Body of pancreas (tissue), 4 donors: ENCODE measurements at places on chromosomes 1 and 21. TPM values are rescaled to one million over a fixed set of nuclear protein-coding genes. Genes with fewer than 3 reads are reported as not detected.
A peak's percentile ranks its signal among the peaks of the same experiment; 100 is the strongest.

Gene CFH
- 12.2 TPM for total RNA-seq

Gene CHODL
- 4.9 TPM for total RNA-seq

Gene C1orf174
- 15.6 TPM for total RNA-seq

Gene INSRR
- under 0.01 TPM for total RNA-seq

Gene MRPS6
- 15.8 TPM for total RNA-seq

Gene KIF26B
- total RNA-seq = 4.6 TPM

Gene B3GALT5
- total RNA-seq = 4.9 TPM

DNA sequence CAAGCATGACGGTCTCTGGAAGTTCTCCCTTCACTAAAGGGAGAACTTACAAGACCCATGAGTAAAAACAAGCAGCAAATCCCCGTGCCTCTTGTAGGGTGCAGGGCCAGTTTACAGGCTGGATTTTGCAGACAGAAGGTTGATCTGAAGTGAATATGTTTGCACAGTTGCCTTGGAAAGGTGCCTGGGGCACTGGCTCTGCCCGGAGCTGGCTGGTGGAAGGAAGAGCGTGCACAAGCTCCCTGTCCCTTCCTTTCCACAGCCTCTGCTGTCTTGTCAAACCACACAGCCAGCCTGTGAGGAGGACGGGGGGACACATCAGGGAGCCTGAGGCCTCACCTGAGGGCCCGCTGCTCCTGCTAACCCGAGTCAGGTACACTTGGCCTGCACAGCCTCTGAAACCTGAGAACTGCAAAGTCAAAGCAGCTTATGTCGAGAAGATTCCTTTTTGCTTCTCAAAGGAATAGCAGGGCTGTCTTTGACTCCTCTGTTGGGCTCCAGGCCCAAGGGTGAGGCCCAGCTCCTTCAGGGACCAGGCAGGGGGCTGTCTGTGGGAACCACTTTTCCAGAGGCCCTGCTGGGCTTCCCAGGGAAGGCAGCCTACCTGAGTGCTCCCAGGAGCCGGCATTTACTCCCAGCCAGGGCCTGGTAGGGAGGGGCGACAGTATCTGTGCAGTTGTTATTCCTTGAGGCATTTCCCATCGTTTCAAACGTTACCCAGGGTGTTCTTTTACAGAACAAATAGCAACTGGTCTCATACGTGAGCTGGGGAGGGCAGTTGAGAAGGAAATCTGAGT is 251.5 kb downstream of the SIPA1L2 start:
- H3K4me3 ChIP-seq = no peak overlapping the region
- no peaks in the 10 kb centered on the region for H3K36me3 ChIP-seq
- DNase-seq = peak; percentile 56
- no peaks in the 10 kb centered on the region for H3K27me3 ChIP-seq
- peaks cover 18% of the 10 kb centered on the region for H3K4me1 ChIP-seq

- no peaks in the 10 kb centered on the region for H3K27me3 ChIP-seq
- H3K4me1 ChIP-seq = no peaks in the 10 kb centered on the region
- no peak overlapping the region for H3K4me3 ChIP-seq
- H3K27ac ChIP-seq = no peak overlapping the region
- no peaks in the 10 kb centered on the region for H3K36me3 ChIP-seq
Measured at GRCh38 chr1:186512698-186513457, 52.0 kb upstream of the PDC start.

DNA sequence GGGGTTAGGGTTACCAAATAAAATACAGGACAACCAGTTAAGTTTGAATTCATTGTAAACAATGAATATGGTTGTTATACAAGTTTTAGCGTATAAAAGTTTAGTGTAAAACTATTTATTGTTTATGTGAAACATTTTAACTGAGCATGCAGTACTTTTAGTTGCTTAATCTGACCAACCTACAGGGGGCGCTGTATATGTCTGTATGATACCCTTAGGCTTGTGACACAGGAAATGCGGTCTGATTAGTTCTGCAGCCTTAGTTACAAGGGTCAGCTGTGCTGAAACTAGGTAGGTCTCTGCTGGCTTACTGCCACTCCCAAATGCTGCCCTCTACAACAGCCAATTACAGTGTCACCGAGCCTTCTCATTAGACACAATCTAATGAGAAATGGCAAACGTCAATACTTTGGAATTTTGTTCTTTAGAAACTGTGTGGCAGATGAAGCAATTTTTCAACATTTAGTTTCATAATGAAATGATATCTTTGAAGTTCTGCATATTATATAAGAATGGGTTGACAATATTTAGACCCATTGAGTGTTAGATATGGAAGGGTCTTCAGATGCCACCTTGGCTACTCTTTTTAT is 56.2 kb downstream of the NTNG1 start:
- no peaks in the 10 kb centered on the region for H3K27me3 ChIP-seq
- DNase-seq = no peak
- no peak overlapping the region for H3K27ac ChIP-seq
- H3K36me3 ChIP-seq = no peaks in the 10 kb centered on the region
- H3K4me1 ChIP-seq = no peaks in the 10 kb centered on the region

GRCh38 chr1:202811296-202812175 is 782 bp downstream of the PCAT6 start:
- DNase-seq = peak; percentile 28
- no peaks in the 10 kb centered on the region for H3K36me3 ChIP-seq
- H3K27ac ChIP-seq = no peak overlapping the region
- H3K4me1 ChIP-seq = peaks cover 15% of the 10 kb centered on the region

GRCh38 chr21:45162115-45162514 is 87.7 kb downstream of the ADARB1 start:
- no peak overlapping the region for H3K4me3 ChIP-seq
- no peaks in the 10 kb centered on the region for H3K36me3 ChIP-seq
- no peaks in the 10 kb centered on the region for H3K27me3 ChIP-seq
- H3K27ac ChIP-seq = no peak overlapping the region
- H3K4me1 ChIP-seq = no peaks in the 10 kb centered on the region

DNA sequence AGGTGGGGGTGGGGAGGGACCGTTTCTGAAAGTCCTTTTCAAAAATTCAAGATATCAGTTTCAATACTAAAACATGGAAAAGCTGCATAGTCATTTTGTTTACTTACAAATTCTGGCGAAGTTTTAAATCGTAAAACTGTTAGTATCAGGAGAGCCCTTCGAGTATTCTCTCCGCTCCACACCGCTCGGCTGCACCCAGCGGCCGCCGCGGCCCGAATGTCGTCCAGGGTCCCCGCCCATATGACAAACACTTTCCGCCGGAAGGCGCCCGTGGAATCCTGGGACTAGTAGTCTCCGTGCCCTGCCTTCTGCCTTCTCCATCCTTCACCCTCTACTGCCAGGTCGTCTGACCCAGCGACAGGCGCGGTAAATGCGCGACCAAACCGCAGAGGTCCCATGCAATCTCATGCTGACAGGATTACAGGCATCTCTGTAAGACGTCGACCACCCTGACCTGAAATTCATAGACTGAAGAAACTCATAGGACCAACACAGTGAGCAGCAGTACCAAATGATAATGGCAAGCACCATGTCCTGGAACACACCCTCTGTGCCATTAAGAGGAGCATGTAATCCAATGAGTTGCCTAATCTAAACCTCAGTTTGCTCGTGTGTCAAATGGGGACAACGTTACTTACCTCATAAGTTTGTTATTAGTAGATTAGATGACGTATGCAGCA is at the start of gene TOR1AIP2:
Gene TOR1AIP2, minus strand, starts transcription at position 218 of the 680 bp plus-strand sequence. CDS start 25,138 bp downstream, outside the sequence.
- H3K36me3 ChIP-seq = no peaks in the 10 kb centered on the region
- H3K27ac ChIP-seq = peak within 1 kb of the TSS; percentile 71
- H3K4me3 ChIP-seq = peak within 1 kb of the TSS; percentile 45
- peaks cover 58% of the 10 kb centered on the region for H3K4me1 ChIP-seq
- DNase-seq = peak; percentile 89

- DNase-seq = peak; percentile 93
- H3K36me3 ChIP-seq = no peaks in the 10 kb centered on the region
- peaks cover 27% of the 10 kb centered on the region for H3K4me1 ChIP-seq
- peak within 1 kb of the TSS; percentile 33 for H3K27ac ChIP-seq
- H3K27me3 ChIP-seq = no peaks in the 10 kb centered on the region
Measured at GRCh38 chr1:25905680-25906643, at the start of gene STMN1. Gene STMN1 (minus strand): TSS chr1:25906419. CDS start chr1:25904676, 1,743 bp downstream.

DNA sequence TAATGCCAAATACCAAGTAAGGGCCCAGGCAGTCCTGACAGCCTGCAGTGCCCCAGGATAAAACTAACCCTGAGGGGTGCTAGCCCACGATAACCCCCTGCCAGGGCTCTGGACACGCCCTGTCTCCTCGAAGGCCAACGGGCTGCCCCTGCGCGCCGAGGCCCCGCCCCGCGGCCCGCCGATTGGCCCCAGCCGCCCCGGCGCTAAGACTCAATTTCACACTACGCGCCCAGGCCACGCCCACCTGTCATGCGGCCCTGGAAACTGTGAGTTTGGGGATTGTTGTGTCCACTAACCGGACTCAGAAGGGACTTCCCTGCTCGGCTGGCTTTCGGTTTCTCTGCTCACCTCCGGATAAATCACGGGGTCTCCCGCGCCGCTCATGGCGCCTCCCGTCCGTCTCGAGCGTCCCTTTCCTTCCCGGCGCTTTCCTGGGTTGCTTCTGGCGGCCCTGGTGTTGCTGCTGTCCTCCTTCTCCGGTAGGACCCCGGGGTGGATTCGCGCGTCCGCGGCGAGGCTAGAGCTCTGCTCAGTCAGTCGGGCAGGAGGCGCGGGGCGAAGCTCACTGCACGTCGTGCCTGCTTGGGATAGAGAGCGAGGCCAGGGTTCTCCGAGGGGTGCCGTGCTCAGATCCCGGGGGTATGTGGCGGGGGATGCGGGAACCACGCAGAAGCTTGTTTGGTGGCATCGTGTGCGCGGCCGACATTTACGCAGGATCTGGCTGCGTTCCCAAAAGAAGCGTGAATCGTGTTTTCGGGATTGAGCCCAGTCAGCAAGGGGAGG is at the start of gene CR1L:
Gene CR1L, plus strand, starts transcription at position 282 of the 783 bp plus-strand sequence. Its CDS starts 101 bp downstream, at position 383.
- peaks cover 24% of the 10 kb centered on the region for H3K4me1 ChIP-seq
- peak; percentile 89 for DNase-seq

DNA sequence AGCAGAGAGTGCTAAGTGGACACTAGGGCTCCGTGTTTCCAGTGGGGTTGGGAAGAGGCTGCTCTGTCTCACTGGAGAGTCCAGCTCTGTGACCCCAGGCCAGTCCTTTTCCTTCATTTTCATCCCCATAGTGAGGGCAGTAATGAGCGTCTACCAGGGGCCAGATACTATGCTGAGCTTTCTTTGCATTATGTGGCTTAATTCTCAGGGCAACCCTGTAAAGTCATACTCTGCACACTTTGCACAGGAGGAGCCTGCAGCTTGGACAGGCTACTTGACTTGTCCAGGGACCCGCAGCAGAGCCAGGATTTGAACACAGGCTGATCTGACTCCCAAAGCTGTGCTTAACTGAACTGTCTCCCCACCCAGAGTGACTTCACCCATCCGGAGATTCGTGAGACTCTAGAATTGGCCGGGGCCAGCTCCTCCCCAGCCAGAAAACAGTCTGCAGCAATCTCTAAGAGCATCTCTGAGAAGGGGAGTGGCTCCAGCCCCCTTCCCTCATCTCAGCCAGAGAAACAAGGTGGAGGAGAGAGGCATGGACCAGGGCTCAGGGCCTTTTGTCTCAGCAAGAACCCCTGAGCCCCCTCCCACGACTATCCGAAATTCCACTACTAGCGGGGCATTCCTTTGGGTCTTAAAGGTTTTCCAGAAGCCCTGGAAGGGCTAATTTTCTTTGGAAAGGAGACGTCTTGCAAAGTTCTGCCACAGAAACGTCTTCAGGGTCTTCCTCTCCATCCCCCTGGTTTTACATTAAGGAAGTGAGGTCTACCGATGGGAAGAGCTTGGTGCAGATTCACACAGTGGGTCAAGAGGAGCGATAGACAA is 866 bp upstream of the FNDC5 start:
- H3K27me3 ChIP-seq = no peaks in the 10 kb centered on the region
- peaks cover 14% of the 10 kb centered on the region for H3K4me1 ChIP-seq
- H3K36me3 ChIP-seq = no peaks in the 10 kb centered on the region
- no peak for DNase-seq
- no peak overlapping the region for H3K4me3 ChIP-seq

DNA sequence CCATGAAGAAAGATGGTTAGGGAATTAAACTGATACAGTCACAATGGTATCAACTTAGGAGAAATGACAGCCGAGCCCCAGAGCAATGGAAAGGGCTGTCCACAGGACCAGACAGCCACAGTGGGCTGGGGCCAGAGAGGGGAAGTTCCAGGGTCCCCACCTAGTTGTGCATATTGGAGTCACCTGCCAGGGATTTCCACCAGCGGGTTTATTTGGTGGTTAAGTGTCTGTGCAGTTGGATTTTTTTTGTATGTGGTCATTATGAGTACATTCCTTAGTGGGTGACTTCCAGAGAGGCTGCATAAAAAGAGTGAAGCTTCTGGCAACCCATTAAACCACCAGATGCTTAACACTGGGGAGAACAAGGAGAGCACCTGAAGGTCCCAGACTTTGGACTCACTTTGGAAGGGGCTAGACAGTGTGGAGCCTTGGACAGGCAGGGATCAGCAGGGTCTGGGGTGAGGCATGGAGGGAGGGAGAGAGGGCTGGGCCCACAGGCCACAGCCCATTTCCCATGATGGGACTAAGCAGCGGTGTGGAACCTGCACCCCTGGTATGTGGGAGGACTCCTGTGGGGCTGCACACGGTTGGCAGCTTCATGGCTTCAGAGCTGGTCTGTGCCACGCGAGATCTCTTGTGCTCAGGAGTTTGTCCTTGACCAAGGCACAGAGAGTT is 7.8 kb upstream of the PTTG1IP start:
- DNase-seq = no peak
- no peak overlapping the region for H3K27ac ChIP-seq
- peaks cover 9% of the 10 kb centered on the region for H3K4me1 ChIP-seq
- H3K4me3 ChIP-seq = no peak overlapping the region
- H3K36me3 ChIP-seq = no peaks in the 10 kb centered on the region

DNA sequence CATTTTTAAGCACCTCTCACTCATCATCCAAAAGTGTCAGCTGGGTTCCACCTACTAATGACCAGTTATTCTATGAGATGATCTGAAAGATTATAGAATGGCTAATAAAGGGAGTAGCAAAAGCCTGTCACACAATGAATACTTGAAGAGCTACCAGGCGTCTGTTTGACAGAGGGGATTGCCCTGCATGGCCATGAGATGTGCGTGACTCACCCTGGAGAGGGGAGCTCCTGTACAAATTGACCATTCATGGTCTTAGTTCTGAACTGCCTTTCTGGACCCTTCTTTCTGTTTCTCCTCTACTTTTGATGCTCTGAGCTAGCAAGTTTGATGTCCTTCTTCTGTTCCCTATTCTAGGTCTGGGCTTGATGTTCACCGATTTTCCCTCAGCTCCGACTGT is 85.2 kb upstream of the ABCD3 start:
- H3K4me1 ChIP-seq = peaks cover 12% of the 10 kb centered on the region
- no peak for DNase-seq
- no peak overlapping the region for H3K4me3 ChIP-seq
- H3K27me3 ChIP-seq = no peaks in the 10 kb centered on the region
